GM03348 (cell line): ENCODE measurements at places on chromosomes 12 and 14.

GRCh38 chr14:98651037-98651436, 621.0 kb downstream of the BCL11B start:
- DNase-seq = no peak

DNA sequence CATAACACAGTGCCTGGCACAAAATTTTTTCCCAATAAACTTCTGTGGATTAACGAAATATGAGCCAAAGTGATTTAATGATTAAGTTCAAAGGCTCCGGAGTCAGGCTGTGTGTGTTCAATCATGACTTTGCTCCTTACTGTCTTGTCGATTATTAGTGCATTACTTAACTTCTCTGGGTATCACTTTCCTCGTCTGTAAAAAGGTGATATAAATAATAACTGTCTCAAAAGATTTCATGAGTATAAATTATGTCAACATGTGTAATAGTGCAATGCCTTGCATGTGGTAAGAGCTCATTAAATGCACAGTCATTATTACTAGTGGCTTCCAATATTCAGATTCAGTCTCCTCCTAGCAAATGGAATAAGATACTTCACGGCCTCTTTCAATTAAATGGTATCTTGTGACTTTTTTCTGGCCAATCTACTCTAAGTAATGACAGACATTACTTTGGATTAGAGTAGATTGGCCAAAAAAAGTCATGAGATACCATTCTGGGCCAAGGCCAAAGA, 6.8 kb upstream of the IFNG start:
- no peak for DNase-seq

GRCh38 chr12:130573766-130574165, 142.3 kb downstream of the RIMBP2 start:
- DNase-seq = no peak

DNA sequence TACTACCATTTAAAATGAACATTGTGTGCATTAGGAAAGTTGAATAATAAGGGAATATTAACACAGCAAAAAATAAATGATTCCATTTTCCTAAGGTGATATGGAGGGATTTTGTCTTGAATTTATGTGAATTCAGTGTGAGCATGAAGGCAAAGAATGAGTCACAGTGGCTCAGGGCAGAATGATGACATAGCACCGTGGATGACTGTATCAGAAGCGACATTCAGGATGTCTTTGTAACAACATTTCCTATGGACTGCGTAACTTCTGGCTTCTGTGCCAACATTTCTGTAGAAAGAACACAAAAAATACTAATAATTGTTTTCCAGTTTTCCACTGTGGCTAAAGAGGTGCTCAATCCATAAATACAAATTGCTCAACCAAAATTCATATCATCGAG, 54.6 kb downstream of the TTC8 start:
- DNase-seq = peak; percentile 31

DNA sequence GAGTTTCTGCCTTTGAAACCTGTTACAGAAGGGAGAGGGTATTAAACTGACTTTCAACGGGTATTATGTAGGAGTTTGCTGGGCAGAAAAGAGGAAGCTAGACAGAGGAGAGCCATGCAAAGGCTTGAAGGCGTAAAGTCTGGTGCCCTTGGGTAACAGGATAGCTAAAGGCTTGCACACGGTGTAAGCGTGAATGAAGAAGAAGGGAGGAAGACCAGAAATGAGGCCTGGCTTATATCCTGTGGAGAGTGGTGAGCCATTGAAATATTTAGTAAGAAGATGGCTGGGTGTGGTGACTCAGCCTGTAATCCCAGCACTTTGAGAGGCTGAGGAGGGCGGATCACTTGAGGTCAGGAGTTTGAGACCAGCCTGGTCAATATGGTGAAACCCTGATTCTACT, 22.6 kb downstream of the SUDS3 start:
- no peak for DNase-seq

- no peak for DNase-seq
Observed at GRCh38 chr14:62897771-62898170, 147.5 kb downstream of the KCNH5 start.

DNA sequence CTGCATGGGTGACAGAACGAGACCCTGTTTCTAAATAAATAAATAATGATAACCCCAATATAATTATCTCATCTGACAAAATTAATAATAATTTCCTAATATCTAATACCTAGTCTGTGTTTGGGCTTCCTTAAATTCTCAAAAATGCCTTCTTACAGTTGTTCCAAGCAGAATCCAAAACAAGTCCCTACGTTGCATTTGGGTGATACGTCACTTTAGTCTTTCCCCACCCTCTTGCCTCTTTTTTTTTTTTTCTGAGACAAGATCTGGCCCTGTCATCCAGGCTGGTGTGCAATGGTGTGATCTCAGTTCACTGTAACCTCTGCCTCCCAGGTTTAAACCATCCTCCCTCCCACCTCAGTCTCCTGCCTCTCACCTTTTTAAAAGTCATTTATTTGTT, 26.7 kb downstream of the VEZT start:
- DNase-seq = no peak

DNA sequence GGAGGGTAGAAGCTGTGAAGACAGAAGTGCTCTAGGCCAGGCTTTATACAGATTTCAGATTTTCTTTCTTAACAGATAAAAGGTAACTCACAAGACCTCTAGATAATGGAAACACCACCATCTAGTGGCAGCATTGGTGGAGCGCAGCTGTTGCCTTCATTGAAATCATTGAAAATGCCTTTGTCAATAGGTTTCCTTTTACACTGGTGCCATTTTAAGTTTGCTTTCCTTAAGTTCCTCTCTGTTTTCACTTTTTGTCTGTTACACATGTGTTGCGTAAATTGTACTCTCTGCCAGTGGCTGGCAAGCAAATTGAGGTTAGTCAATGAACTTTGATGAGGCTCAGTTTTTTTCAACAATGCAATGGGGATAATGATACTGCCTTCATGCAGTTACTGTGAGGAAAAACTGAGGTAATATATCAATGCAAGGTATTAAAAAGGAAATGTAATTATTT, 31.1 kb downstream of the ALDH1L2 start:
- DNase-seq = peak; percentile 41

DNA sequence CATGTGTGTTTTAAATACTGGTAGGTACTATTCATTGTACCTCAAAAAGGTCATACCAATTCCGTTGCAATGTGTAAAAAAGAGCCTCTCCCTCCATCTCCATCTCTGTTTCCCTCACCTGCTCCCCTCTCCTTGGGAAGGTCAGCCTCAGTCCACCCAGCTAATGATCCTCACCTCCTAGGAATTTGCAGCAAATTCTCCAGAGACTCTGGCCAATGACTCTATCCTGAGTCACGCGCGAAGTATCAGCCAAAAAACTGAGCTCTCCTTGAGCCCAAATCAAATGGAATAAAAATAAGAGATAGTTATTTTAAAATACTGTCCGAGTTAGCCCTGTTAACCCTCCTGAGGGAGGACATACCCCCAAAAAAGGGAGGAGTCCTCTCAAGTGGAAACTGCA, 148.4 kb downstream of the DPF3 start:
- DNase-seq = peak; percentile 87

DNA sequence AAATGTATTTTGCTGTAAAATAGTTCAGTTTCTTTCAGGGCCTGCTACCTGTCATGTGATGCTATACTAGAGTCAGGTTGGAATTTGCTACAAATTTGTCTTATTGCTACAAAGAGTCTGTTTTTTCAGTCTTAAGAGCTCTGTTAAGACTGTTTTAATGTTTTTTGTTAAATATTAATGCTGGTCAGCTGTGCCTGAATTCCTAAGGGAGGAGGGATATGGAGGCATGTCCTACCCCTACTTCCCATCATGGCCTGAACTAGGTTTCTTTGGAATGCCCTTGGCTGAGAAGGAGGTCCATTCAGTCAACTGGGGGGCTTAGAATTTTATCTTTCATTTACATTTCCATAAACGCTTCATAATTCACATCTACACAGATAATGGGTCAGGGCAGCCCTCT, 30.0 kb downstream of the IQSEC3 start:
- no peak for DNase-seq

DNA sequence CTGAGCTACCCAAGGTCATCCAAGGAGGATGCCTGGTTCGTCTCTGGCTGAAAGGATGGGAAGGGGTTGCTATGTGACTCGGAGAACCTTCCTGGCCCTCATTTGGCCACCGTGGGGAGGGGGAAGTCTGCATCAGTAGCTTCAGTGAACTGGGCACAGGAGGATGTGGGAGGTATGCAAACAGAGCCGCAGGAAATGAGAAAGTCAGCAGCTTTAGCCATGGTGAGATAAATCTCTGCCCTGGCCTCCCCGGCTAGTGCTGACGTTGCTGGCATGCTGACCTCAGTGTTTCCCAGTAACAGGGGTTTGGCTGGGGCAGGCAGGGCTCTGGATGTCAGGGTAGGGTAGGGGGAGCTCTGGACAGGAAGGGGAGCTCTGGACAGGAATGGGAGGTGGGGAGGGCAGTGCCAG, 2.3 kb upstream of the CEBPE start:
- peak; percentile 66 for DNase-seq

GRCh38 chr14:68787092-68787992, 5.5 kb downstream of the ZFP36L1 start:
- no peak for DNase-seq

DNA sequence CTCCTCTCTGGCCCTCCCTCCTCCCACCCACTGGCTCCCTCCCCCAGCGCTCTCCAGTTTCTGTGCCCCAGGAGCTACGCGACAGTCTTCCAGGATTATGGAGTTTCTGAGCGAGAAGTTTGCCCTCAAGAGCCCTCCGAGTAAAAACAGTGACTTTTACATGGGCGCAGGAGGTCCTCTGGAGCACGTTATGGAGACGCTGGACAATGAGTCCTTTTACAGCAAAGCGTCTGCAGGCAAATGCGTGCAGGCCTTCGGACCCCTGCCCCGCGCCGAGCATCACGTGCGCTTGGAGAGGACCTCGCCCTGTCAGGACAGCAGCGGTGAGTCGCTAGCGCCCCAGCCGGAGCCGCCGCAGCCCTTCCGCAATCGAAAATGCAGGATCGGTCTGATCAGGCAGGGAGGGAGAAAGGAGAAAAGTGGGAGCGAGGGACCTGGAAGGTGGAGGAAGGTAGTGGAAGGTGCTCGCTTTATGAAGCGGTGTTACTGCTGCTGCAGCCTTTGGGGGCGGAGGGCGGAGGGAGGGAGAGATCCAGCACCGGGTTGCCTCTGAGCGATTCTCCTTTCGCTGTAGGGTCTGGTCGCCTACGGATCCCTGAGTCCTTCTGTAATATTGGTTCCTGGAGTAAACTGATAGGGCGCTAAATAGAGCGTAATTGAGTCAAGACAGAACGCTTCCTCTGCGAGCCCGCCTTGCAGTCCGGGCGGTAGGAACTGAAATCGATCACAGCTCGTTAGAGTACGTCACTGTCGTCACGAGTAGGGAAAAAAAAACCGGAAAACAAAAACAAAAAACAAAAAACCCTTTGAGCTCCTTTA, at the start of gene ALX1:
TSS of gene ALX1 (plus strand) at position 56 of the 819 bp plus-strand sequence. CDS start at position 98, 42 bp downstream.
- no peak for DNase-seq

GRCh38 chr14:33560718-33561431, 390.0 kb downstream of the EGLN3 start:
- DNase-seq = no peak

DNA sequence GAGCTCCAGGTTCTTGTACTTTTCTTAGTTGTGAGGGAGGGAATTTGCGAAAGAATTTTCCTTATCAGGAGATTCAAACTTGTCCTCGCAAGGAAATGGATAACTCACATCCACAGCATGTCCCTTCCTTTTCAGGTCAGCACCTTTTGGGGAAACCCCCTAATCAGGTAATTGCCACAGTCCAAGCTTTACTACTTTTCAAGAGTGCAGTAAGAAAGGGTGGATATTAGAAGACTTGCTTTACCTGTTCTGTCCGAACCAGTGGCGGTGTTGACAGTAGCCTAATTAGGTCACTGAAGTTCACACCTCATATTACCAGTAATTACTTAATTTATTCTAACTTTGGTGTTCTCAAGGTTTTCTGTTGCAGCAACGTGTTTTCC, 6.7 kb upstream of the C12orf50 start:
- DNase-seq = no peak

GRCh38 chr14:90062822-90063539, 1.2 kb downstream of the KCNK13 start:
- DNase-seq = no peak

GRCh38 chr12:69666798-69667197, 32.3 kb downstream of the BEST3 start:
- DNase-seq = no peak

DNA sequence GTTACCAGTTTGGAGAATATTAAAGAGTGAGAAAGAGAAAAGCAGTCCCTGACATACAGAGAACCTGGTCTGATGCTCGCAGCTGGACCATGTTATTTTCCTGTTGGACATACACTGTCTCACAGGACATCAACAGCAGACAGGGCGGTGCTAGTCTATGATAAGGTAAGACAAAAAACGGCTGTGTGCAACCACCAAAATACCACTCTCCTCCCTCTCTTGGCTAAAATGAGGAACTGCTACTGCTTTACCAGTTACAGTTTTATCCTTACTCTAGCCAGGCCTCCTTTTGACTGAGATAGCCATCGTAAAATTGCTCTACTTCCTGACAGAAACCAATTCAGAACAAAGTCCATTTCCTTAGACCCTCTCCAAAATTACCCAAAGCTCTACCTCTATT, 47.0 kb upstream of the ERGIC2 start:
- DNase-seq = no peak

GRCh38 chr12:115385141-115385540, 701.2 kb upstream of the TBX3 start:
- no peak for DNase-seq

- DNase-seq = no peak
Observed at GRCh38 chr12:94832105-94832504, 171.4 kb downstream of the NDUFA12 start.

- no peak for DNase-seq
Observed at GRCh38 chr12:82279536-82280058, 78.6 kb downstream of the CCDC59 start.

DNA sequence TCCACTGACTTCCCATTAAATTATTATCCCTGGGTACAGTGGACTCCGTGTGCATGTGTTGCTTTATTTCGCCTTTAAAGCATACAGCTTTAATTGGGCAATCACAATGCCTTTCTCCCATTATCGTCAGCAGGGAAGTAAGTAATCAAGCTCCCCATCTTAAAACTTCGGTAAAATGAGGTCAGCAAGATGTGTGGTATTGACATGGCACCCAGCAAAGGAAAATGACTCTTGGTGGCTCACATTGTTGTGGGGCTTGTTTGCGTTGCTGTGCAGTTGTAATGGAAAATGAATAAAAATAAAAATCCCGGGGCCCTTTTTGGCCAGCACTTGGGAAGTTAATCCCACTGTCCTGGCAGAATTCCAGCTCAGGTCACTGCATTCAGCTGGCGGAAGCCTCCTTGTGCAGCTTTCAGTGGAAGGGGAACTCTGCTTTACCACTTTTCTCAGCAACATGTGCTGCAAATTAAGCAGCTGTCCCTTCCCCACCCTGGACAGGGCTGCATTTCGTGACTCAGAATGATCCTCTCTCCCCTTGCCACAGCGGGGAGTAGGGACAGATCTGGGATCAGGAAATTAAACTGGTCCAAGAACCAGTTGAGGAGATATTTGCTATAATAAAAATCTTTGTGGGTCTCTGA, 13.9 kb upstream of the ATP2A2 start:
- DNase-seq = peak; percentile 71

DNA sequence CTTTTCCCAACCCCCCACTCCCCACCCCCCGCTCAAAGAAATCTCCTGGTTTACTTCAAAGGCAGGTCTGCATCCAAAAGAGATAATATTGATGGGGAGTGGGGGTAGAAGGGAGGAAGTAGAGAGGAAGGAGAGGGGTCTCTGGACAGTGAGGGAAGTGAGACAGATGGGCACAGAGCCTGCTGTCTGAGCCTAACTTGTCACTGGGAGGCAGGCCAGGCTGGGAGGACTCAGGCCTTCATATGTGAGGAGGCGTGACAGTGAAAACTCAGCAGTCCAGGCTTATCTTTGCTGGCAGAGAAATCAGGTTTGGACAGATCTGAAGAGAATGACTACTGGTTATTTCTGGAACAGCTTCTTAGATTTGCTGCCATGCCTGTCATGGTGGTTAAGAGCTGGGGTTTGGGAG, 192.3 kb downstream of the NUAK1 start:
- DNase-seq = peak; percentile 18

GRCh38 chr12:76183459-76184186, 99.1 kb upstream of the NAP1L1 start:
- peak; percentile 82 for DNase-seq
